Esophagus squamous epithelium (tissue), 5 donors: ENCODE measurements at places on chromosomes 7 and 10.

DNA sequence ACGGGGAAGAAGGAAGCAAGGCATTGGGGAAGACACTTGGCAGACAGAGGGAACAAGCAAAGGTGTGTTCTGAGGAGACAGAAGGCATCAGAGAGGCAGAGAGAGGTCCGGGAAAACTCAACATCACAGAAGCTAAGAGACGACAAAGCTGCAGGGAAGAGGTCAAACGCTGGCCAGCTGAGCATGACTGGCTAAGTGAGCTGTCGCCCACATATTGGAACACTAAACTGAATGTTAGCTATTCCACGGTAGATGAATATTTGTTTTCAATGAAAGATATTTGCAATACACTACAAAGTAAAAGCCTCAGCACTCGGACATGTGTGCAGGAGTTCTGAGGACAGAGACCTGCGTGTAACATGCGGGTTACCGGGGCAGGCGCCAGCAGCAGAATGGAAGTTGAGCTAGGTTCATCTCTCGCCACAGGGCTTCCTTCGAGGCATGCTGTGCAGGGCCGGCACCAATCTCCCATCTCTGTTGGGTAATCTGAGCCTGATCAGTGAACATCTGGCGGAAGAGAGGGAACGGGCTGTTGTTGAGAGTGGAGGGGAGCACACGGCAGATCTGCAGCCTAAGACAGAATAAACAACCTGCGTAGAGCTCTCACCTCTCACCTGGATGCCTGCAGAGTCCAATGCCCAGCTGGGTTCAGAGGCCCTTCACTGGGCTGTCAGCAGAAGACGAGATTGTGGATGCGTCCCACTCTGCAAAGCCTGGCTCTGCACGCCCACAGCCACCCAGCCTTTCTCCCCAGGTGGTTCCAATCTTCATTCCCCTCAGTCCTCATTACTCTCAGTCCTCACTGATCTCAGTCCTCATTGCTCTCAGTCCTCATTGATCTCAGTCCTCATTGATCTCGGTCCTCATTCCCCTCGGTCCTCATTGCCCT lies 35.9 kb downstream of the INSIG1 start:
- no peak for DNase-seq

GRCh38 chr10:75117995-75118394 lies 6.5 kb downstream of the SAMD8 start:
- DNase-seq, result no peak

GRCh38 chr10:15474671-15475070 lies 103.6 kb upstream of the FAM171A1 start:
- no peak for DNase-seq

- DNase-seq, result no peak
These were observed 1.4 kb downstream of the HECW1 start for GRCh38 chr7:43113622-43114457.

DNA sequence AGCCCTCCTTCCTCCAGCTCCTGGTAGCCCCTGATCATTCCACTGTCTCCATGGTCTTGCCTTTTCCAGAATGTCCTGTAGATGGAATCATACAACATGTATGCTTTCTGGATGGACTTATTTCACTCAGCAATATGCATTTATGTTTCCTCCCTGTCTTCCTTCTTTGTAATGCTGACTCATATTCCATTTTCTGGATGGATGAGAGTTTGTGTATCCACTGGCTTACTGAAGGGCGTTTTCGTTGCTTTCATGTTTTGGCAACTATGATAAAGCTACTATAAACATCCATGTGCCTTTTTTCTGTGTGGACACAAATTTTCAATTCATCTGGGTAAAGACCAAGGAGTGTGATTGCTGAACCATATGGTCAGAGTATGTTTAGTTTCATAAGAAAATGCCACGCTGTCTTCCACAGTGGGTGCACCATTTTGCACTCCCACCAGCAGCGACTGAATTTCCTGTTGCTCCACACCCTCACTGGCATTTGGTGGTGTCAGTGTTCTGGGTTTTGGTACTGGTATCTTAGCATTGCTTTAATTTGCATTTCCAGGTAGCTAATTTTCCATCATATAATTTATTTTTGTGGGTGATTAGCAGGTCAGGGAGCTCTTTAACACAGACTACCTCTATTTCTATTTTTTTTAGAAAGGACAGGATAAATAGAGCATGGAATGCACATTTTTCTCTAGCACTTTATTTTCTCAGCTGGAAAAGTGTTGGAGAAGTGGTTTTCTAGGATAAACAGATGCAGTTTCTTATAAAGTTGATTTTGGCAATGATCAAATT lies 252.2 kb downstream of the WDR37 start:
- no peak for DNase-seq

DNA sequence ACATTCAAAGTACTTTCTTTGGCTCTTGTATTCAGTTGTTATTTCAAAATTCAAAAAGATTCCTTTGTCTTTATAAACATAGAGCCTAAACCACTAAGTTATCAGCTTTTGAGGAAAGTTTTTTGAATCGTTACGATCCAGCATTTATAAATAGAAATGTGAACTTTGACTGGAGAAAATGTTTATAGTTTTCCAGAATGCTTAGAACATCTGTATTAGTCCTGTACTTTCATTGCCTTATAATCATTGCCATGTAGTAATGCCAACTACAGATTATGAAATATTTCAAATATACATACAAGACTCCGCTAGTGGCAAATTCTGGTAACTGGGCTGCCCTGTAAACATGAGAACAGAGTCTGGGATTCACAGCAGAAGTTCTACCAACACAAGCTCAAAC lies 191.3 kb upstream of the PRKCQ start:
- no peak for DNase-seq

- no peak for DNase-seq
These were observed 74.6 kb upstream of the STRIP2 start for GRCh38 chr7:129359638-129360037.

- no peak for DNase-seq
These were observed 261.4 kb upstream of the ZWINT start for GRCh38 chr10:56622335-56622973.

DNA sequence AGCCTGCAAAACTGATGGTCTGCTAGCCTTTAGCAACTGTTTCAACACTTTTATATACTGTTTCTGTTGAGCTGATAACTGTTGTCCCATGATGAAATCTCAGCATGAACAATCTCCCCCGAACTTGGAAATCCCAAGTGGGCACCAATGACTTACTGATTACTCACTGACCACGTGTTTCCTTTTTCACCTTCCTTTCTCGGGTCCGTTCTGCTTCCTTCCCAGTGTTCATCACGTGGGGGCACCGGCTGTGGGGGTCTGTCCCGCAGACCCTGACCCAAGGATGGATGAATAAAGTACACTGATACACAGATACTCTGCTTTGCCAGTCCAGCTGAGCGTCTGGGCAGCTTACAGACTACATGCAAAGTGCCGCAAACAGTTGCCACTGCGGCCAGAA lies 39.0 kb upstream of the RASGEF1A start:
- no peak for DNase-seq

DNA sequence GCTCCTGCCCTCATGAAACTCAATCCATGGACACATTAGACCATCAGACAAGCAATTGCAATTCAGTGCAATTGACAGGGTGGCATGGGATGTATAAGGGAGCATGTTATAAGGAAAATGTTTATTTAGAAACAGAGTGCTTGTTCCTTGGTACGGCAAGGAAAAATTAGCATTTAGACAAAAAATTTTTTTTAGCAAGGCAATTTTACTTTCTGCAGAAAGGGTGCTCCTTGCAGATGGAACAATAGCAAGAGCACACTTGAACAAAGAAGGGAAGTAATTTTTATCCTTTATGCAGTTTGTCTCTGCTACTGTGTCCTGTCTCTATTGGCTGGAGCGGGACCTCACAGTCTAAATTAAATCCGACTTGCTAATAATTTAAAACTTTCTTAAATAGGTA lies 6.2 kb upstream of the BAG3 start:
- no peak for DNase-seq

DNA sequence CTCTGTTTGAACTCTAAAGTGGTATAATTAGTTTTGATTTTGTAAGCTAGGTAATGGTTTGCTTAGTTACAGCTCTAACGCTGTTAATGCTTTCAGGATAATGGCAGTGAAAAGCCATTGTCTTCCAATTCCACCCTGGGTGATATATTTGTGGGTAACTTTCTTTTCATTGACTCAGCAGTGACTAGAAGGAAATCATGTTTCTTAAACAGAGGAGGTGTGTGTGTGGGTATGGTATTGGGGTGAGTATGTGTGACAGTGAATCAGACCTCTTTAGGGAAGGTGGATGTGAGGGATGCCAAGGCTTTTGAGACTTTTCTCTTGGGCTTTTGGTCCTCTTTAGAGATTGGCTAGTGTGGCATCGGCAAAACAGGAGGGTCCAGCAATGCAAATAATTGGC lies 13.6 kb downstream of the ENTPD7 start:
- DNase-seq, result no peak

DNA sequence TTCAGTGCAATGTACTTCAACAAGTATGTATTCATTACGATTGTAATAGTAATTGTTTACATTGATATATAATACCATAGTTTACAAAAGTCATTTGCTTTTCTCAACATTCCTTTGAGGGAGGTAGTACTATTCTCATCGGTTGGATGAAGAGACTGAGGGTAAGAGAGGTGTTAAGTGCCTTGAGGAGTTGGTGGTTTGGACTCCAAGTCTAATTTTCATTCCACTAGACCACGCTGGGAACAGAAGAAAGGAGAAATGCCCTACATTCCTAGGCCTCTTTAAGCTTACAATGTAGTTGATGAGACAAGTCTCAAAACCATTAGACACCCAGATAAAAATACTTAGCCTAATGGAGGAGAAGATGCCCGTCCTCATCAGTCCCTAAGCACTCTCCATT lies 28.6 kb downstream of the CDK1 start:
- DNase-seq, result no peak

- no peak for DNase-seq
These were observed 150.4 kb downstream of the CXCL12 start for GRCh38 chr10:44234483-44234875.

- no peak for DNase-seq
These were observed 221.0 kb upstream of the KLF14 start for GRCh38 chr7:130954918-130955564.

- no peak for DNase-seq
These were observed 27.2 kb downstream of the INSIG1 start for GRCh38 chr7:155324918-155325235.

- DNase-seq, result no peak
These were observed 32.4 kb downstream of the CTNNA3 start for GRCh38 chr10:67663449-67664087.

DNA sequence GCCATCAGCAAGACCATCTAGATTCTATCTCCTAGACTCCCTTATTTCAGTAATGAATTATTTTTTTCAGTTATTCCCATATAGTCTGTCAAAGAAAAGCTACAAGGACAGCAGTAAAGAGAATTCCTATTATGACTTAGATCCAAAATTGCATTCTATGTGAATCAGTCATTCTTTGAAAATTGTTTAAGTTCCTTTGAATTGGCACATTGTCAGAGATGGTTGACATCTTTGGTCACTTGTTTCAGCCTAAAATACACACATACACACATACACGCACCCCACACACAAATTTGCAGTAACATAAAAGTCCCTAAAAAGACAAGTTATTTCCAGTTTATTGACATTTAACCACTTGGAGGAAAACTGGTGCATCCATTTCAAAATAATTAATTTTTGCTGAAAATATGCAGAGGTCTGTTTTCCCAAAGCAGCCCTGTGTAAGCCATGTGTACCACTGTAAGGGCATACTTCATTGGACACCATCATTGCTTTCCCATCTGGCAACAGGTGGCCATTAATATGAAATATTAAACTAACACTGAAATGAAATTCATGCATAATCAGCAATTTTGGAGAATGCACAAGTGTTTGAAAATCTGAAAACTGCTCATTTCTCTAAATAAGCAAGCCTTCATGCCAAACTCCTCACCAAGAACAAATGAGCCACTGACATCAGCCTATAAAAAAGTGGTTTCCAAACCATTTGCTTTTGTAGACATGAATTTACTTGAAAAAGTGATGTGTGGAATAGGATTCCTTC lies 121.7 kb upstream of the COL1A2 start:
- DNase-seq, result no peak

DNA sequence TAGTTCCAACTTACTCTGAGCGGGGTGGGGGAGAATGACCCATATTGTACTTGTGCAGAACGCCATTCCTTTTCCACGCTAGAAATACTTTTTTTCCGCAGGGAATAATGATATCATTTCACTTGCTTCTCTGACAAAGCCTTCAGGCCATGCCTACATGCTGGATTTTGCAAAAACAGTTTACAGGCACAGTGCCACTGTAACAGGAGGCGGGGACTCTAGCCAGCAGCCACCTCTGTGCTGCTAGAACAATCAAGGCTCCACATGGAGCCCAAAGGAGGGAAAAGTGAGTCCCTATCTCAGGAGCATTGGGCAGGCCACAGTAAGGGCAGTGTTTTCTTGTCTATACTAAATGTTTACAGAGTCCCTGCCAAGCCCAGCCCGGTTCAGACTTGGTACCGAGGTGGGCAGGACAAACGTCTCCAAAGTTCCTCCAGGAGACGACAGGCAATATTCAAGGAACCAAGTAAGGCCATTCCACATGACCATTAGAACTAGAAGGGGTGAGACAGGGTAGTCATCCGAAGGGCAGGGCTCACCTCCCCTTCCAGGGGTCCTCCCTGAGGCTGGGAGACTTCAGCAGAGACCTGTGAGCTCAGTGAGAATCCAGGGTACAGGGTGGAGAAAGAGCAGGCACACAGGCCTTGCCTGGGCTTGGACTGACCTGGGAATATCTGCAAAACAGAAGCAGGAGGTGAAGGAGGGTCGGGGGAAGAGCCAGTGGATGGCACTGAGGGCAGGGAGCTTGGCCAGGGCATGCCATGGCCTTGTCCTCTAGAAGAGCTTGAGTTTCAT lies 90.9 kb upstream of the NPS start:
- no peak for DNase-seq

GRCh38 chr7:148723846-148724245 lies 25.1 kb downstream of the CUL1 start:
- DNase-seq, result no peak

GRCh38 chr10:88205842-88206446 lies 342.5 kb downstream of the PTEN start:
- no peak for DNase-seq

GRCh38 chr7:81449105-81449504 lies 320.7 kb downstream of the HGF start:
- no peak for DNase-seq

DNA sequence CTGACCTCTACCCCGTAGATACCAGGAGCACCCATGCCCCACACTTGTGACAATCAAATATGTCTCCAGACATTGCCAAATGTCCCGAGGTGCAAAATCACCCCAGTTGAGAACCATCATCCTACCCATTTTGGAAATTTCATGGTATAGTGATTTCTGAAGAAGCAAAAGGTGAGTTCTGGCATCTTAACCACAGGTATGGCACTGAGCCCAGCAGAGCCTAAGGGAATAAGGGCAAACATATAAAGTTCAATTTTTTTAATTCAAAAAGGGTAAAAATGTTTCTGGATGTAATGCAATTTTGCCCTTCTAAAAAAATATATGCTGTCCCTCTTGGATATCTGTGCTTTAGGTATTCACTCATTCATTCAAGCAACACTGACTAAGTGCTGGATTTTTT lies 30.5 kb upstream of the CPXM2 start:
- no peak for DNase-seq

GRCh38 chr7:140348161-140348849 lies 50.0 kb downstream of the SLC37A3 start:
- DNase-seq, result no peak
